ENCODE measurements at places on chromosomes 16 and 17.
A peak's percentile ranks its signal among the peaks of the same experiment; 100 is the strongest.

DNA sequence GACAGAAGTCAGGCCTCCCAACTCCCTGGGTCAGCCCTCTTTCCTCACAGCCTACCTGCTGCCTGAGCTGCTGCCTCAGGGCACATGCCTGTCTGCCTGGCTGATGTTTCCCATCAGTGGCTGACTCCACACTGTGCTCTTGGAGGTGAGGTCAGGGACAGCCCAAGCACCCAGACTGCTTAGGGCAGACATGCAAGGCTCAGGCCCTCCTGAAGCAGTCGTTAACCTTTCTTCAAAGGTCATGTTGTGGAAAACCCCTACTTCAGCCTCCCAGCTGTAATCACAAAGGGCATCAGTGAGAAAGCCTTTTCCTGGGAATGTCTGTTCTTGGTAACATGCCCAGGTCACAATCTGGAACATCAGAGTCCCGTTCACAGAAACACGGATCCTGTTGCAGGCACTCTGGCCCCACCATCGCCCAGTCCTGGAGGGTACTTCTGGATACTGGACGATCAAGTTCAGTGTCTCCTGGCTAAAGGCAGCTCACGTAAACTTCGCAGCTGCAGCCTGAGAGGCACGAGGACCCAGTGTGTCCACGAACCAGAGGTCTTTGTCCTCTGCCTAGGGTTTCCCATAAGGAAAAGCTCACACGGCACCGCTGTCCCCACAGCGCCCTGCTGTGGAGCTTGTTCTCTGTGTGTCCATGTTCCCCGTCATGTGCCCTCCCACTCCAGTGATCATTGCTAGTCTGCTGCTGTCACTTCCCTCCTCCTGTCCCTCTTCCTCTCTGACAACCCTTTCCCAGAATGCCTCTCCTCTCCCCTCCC is 54.9 kb downstream of the GNAO1 start:
- peak; percentile 34 for DNase-seq

DNA sequence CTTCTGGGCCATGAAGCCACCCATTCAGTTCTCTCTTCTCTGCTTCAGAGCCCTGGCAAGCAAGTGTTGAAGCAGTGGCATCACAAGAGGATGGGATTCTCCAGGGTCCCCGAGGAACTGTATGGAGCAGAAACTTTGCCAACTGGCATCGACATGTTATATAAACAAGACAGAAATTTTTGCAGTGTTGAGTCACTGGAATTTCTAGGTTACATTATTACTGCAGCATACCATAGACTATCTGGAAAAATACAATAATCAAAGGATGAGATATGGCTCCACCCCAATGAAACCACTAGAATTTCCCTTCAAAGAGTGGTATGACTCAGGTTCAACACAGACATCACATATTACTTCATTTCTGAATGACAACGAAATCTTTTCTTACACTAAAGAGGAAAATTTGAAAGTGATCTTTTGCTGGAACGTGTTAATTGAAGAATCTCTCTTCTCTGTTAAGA is 343.0 kb upstream of the DYNLRB2 start:
- no peak for DNase-seq

DNA sequence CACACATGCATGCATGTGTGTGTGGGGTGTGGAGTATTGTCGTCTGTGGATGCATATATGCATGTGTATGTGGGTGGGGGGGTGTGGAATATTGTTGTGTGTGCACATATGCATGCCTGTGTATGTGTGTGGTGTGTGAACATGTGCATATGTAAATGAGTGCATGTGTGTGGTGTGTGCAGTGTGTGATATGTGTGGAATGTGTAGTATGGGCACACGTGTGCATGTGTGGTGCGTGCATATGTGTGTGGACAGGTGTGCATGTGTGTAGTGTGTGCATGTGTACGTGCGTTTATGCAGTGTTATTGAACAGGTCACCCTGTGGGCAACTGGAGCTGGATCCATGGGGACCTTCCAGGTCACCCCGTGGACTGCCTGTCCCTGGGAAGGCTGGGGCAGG is 18.7 kb downstream of the RBFOX3 start:
- DNase-seq, result no peak

GRCh38 chr17:79414063-79414792 is 196.6 kb downstream of the RBFOX3 start:
- DNase-seq, result no peak

Data from anterior cingulate cortex (tissue), 58 donors.